ENCODE measurements at places on chromosomes 1 and 21.

DNA sequence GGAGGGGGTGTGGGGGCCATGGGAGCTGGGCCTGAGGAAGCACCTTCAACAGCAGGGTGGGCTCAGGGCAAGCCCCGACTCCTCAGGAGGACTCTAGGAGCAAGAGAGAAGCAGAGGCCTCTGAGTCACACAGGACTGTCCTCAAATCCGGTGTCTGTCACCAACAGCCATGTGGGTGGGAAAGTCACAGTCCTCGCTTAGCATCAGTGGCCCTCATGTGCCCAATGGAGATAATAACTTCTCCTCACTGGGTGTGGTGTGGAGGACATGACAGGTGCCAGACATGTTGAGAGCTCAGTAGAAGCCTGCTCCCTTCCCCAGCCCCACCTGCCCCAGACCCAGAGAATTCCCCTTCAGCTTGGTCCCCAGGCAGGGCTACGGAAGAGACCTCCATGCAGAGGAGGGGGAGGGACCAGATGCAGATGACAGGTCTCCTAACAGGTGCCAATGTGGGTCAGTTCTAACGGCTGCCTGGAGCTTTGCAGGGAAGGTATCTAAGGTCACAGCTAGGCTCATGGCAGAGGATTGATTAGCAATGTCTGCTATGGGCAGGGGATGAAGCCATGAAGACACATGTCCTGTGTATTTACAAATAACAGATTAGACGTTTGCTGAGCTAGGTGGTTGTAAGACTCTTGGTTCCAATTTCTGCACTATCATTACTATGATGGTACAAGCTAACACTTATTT is 30.2 kb downstream of the TTC39A start:
- no peak for DNase-seq

DNA sequence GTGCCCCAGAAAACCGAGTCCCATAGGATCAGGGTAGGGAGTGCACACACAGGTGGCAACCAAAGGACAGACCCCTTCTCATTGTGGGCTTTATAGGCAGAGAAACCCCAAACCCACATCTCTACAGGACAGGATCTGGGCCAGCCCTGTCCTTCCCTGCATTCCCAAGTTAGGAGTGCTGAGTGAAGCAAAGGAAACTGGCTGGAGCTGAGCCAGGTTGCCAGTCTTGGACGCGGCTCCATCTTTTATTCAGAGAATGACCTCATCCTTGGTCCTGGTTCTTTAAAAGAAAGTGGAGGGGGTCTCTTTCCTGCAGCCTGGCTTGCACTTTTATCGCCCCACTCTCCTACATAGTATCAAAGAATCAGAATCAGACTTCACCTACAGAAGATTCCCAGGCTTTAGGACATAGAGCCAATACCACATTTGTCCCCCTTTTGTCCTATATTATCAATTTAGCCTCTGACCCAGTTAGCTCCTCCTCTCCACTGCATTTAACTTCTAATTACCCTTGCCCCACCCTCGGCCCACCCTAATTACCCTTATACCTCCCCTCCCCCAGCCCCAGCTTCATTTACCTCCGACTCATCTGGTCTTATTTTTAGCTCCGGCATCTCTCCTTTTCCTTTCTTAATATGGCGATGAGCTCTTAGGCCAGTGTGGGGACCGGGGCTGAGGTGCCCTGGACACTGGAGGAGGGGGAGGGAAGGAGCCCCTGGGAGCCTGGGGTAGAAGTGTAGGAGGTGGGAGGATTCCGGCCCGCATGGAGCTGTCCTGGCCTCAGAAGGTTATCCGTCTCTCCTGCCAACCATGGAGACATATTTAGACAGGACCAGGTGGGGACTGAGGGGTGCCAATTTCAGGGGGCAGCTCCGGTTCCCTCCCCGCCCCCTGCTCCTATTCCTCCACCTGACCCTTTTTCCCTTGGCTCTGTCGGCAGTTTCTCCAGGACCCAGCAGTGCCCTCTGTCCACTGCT is at the start of gene CASQ1:
Gene CASQ1 (plus strand): TSS at position 927 of the 977 bp plus-strand sequence. CDS start 177 bp downstream, outside the sequence.
- no peak for DNase-seq

- no peak for DNase-seq
Measured at GRCh38 chr1:186304982-186305949, 69.8 kb downstream of the TPR start.

GRCh38 chr1:39698568-39698967 is 7.3 kb upstream of the HPCAL4 start:
- no peak for DNase-seq

DNA sequence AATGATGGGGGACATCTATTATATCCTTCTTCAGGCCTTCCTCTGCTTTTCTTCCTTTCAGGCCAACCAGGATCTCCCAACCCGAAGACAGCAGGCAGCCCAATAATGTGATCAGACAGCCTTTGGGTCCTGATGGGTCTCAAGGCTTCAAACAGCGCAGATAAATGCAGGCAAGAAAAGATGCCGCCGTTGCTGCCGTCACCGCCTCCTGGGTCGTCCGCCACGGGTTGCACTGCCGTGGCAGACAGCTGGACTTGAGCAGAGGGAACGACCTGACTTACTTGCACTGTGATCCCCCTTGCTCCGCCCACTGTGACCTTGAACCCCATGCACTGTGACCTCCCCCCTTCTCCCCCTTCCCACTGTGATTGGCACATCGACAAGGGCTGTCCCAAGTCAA is 27.9 kb downstream of the SZRD1 start:
- no peak for DNase-seq

- no peak for DNase-seq
Measured at GRCh38 chr1:161096015-161096414, 2.1 kb upstream of the KLHDC9 start.

DNA sequence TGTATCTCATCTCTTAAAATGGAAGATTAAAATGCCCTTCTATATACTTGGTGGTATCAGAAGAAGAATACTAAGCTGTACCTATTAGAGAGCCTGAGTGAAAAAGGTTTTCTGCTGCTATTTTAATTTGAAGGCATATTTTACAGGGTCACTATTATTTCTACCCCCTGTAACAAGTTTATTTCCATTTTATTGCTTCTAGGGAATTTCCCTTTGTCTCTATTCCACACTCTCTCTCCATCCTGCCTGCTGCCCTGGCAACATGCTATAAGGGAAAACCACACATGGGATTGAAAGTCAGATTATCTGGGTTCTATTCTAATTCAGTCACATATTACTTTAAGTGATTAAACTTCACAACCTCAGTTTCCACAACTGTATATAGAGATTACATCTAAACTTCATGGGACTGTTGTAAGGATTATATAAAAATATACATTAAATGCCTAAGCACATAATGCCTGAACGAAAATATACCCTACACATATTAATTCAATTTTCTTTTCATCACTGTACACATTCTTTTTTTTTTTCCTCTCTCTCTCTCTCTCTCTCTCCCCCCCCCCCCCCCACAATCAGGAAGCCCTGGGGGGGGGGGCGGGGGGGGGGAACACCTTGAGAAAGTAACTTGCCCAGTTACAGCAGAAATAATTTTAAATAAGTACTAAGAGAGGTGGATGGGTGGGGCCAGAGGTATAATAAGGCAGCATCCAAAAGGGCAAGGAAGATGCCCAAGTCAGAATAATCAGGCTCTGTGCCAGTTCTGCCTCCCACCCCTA is 51.5 kb downstream of the LUZP1 start:
- DNase-seq, result no peak

- DNase-seq, result no peak
Measured at GRCh38 chr1:182367926-182368325, 23.7 kb downstream of the GLUL start.
